ENCODE measurements at places on chromosomes 6 and 20.

DNA sequence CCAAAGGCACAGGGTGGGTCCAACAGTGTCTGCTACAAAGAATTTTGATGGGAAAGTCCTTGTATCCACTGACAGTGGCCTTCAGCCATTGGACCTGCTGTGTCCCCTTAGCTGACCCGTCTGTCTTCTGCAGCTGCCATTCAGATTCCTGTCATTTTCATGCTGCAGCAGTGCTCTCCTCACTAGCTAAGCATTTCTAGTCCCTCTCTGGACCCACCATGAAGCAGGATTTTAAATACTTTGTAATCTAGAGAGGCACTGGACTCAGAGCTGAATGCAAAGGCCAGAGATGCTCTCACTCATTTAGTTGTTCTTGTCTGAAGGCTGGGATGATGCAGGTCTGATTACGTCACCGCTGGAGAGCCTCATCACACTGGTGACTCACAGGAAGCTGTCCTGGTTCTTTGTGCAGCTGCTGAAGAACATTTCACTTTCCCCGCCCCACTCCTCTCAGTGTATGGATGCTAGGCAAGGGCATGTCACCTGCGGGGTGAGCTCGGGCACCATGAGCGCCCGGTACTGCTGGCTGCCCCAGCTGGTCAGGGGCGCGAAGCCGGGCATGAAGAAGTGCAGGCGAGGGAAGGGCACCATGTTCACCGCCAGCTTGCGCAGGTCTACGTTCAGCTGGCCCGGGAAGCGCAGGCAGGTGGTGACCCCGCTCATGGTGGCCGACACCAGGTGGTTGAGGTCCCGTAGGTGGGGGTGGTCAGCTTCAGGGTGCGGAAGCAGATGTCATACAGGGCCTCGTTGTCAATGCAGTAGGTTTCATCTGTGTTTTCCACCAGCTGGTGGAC is 19.4 kb upstream of the TUBB2A start:
- no peak for DNase-seq

DNA sequence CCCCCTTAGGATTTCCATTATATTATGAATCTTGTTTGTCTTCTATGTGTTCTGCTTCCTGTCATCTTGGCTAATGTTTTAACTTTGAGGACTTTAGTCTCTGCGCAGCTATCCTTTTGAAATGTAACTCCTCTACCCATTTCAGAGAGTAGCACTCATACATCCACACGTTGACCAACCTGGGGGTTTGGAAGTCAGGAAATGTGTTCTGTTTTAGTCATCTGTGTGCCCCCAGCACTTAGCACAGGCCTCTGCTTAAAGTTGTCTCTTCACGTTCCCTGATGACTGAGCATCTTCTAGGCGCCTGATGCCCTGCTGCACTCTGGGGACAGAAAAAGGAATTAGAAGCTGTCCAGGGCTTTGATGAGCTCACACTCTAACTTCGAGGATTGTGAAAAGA is 47.9 kb downstream of the HMGN3 start:
- no peak for DNase-seq

DNA sequence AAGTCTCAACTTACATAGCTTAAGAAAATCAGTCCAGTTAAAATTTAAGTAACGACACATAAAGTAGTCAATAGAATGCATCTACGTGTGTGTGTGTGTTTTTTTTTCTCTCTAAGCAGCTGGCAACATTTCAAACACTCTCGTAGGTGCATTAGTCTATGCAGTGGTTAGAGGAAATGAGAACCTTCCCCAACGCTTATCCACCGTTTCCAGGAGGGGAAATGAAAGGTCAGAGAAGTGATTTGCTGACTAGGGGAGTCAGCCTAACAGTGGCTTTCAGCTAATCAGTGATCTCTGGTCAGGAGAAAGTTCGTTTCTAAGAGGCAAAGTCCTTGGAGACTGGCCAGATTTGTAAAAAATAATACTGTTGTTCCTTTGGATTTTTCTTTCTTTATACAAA is 806.6 kb downstream of the C6orf118 start:
- no peak for DNase-seq

GRCh38 chr6:87673237-87673636 is 28.8 kb downstream of the AKIRIN2 start:
- DNase-seq: no peak

DNA sequence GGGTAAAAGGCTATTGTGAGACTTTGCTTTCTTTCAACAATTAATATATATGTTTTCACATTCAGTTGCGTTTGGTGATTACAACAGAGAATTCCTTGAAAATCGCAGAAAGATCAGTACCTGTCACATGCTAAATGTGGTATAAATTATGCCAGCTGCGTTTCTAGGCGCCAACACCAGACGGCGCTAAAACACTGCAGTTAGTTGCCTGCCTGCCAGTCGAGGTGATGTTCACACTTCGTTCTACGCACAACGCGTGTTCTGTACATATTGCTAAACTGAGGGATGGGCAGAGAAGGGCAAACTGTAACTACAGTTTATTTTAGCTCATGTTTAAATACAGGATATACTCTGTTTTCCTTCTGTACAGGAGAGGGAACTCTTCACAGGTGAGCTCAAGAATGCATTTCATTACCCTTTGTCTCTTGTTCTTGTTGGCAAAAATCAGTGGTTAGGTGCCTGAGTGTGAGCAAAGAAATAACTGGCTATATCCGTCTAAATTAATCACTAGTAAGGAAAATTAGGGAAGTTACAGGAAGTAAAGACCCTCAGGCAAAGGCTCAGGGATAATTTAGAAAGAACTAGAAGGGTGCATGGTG is 100.1 kb upstream of the RGS17 start:
- no peak for DNase-seq
